ENCODE measurements at places on chromosomes 7 and 10.

GRCh38 chr7:138974675-138975292 lies 6.4 kb downstream of the KIAA1549 start:
- DNase-seq, result no peak

DNA sequence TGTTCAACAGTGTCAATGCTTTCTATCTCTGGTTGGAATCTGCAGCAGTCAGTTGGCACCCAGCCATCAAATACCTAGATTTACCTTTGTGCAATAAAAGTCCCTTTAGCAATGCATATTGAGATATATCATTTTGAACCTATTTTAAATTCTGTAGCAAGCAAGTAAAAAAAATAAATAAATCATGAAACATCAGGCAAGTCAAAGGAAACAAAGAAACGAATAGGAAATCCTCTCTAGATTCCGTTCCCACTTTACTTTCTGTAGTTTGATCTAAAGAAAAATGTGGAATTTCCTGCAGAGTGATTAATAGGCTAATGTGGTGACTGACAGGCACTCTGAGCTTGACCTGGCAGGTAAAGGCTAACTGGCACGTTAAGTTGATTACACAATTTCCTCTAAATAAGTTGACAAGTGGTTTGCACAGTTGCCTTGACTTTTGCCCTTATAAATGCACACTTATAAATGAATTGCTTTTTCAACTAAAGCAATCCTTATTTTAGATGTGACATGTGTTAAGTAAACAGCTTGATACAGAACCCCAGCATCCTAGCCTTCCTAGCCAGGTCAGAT lies 208.1 kb upstream of the TCF7L2 start:
- no peak for DNase-seq

- no peak for DNase-seq
These were observed 329.8 kb upstream of the SEMA3D start for GRCh38 chr7:85516675-85517074.

DNA sequence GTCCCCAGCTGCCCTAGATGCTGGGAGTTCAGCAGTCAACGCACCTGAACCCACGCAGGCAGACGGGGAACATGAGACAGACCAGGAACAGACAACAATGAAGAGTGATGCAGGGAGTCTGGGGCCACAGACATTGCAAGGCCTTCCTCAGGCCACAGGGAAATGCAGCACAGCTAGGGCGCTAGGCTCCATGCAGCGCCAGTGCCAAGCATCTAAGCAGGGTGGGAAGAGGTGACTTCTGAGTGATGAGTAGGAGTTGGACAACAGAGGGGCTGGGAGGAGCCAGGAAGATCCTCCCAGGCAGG lies 7.7 kb upstream of the RET start:
- DNase-seq, result no peak

GRCh38 chr7:131619336-131620305 lies 63.2 kb upstream of the PODXL start:
- no peak for DNase-seq

- DNase-seq, result no peak
These were observed 242.3 kb downstream of the DYNC1I1 start for GRCh38 chr7:96014617-96015016.

DNA sequence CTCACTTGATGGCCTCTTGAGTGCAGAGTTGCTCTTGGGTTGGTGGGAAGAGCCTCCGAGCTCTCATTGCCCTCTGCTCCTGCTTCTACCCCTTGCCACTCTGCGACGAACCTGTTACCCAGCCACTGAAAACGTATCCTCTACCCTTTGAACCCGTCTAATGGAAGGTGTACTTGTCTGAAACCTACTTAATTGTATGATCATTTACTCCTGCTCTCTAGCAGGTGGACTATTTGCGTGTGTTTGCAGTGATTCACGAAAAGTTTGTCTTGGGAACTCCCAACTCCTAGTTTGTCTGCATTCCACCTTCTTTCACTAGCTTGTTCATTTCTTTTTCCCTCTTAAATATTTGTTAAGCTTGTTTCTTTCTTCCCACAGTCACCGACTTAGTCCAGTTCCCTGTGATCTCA lies 503 bp downstream of the CROT start:
- DNase-seq, result no peak

DNA sequence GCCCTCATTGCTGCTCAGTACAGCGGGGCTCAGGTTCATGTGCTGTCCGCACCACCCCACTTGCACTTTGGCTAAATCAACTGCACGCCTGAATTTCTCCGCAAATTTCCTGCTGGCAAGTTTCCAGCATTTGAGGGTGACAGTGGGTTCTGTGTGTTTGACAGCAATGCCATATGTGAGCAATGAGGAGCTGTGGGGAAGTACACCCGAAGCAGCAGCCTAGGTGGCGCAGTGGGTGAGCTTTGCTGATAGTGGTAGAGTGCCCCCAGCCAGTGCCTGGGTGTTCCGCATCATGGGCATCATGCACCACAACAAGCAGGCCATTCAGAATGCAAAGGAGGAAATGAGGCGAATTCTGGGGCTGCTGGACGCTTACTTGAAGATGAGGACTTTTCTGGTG lies 103.9 kb upstream of the POT1 start:
- no peak for DNase-seq

- DNase-seq, result no peak
These were observed 183.4 kb downstream of the SORCS3 start for GRCh38 chr10:104824380-104825006.

GRCh38 chr10:31399631-31400030 lies 80.6 kb downstream of the ZEB1 start:
- DNase-seq, result no peak

GRCh38 chr7:40538281-40538680 lies 403.5 kb downstream of the SUGCT start:
- DNase-seq, result no peak

- no peak for DNase-seq
These were observed 62.1 kb upstream of the EFCAB10 start for GRCh38 chr7:105643384-105643783.

GRCh38 chr10:78600740-78601139 lies 468.0 kb upstream of the ZMIZ1 start:
- DNase-seq, result no peak

DNA sequence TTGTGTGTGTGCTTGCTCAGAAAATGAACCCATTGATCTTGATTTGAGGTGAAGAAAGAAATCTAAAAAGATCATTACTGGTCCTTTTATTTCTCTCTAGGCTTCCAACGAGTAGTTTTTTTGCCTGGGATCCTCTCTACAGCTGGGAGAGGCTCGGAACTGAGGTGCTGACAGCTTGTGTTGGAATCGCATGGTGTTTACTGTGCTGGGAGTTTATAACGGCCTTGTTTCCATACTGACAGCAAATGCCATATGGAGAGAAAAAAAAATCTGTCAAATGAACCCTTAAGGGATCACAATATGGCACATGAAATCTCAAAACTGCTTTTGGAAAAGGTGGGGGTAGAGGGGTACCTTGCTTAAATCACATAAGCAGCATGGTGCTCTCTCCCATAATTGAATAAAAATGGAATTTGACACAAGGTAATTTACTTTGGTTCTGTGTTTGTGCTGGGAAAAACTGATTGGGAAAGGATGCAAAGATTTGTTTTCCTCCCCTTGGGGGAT lies 165.0 kb downstream of the RGS10 start:
- DNase-seq, result no peak

- no peak for DNase-seq
These were observed 29.2 kb downstream of the SORBS1 start for GRCh38 chr10:95531994-95532399.
